ENCODE measurements at places on chromosomes 16 and 17.

- no peak for DNase-seq
Observed at GRCh38 chr17:49873466-49873865, 25.6 kb upstream of the TAC4 start.

- DNase-seq: no peak
Observed at GRCh38 chr17:35519906-35520442, 17.5 kb downstream of the SLFN12L start.

DNA sequence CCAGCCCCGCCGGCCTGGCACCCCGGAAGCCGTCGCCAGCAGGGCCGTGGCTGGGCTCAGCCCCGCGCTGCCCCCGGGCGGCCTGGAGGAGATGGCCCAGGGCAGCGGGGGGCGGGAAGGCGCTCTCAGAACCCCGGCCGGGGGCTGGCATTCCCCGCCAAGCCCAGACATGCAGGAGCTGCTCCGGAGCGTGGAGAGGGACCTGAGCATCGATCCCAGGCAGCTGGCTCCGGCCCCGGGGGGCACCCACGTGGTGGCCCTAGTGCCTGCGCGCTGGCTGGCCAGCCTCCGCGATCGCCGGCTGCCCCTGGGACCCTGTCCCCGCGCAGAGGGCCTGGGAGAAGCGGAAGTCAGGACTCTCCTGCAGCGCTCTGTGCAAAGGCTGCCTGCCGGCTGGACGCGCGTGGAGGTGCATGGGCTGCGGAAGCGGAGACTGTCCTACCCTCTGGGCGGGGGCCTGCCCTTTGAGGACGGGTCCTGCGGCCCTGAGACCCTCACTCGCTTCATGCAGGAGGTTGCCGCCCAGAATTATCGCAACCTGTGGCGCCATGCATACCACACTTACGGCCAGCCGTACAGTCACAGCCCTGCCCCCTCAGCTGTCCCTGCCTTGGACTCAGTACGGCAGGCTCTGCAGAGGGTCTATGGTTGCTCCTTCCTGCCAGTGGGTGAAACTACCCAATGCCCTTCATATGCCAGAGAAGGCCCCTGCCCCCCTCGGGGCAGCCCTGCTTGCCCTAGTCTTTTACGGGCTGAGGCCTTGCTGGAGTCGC, 551 bp downstream of the WDR81 start:
- no peak for DNase-seq

- DNase-seq: no peak
Observed at GRCh38 chr17:35243561-35244340, 879 bp downstream of the SLFN5 start.

DNA sequence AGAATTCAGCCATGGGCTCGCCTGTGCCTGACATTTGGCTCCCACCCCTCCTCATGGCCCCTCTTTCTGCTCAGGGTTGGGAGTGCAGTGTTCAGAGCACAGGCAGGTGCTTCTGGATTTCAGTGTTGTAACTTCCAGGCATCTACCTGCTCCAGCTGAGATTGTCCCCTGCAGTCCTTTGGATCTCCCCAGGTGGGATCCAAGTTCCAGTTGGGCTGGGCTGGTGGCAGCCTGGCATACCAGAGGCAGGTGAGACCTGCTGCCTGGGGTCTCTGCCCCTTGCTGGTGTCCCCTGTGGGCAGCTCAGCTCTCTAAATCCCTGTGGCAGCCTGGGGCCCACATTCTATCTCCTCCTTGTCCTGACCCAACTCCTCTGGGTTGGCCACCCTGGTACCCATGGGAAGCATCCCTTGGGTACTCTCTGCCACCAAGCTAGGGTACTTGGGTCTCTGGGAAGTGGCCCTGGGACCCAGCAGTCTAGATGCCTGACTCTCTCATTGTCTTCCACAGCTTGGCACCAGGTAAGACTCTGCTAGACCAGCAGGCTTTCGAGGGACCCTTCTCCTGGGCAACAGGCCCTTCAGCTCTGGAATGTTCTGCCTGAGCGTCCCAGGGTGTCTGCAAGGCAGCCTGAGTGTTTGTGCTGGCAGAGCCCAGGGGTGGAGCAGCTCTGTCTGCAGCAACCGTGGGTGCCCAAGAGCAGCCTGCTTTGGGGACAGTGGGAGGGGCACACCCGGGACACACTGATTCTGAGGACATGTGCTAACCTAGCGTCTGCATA, 42.5 kb downstream of the DNAH17 start:
- no peak for DNase-seq

Data from stimulated activated CD8-positive, alpha-beta memory T cell treated with anti-CD3 and anti-CD28 coated beads, Interleukin-15, amount 100 ng/mL, for 1 hour (primary cell).